ENCODE measurements at places on chromosomes 7 and 10.

- DNase-seq = no peak
Observed at GRCh38 chr7:151883857-151884256, 6.9 kb upstream of the PRKAG2 start.

GRCh38 chr7:98418271-98418635 is 17.4 kb upstream of the BAIAP2L1 start:
- no peak for DNase-seq

GRCh38 chr7:47528471-47528870 is 53.4 kb downstream of the TNS3 start:
- DNase-seq = no peak

DNA sequence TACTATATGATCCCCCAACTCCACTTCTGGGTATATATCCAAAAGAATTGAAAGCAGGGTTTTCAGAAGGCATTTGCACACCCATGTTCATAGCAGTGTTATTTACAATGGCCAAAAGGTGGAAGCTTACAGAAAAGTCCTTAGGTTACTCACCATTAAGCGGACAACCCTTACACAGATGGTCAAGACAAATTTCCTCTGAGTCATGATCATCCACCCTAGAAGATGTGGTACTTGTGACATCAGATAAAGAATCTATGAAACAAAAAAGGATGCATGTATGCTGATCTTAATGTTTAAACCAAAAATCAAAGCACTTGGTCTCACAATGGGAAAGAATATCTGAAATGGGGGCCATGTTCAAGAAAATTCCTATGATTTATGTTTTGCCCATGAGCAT is 31.1 kb downstream of the ZC3HAV1 start:
- no peak for DNase-seq

DNA sequence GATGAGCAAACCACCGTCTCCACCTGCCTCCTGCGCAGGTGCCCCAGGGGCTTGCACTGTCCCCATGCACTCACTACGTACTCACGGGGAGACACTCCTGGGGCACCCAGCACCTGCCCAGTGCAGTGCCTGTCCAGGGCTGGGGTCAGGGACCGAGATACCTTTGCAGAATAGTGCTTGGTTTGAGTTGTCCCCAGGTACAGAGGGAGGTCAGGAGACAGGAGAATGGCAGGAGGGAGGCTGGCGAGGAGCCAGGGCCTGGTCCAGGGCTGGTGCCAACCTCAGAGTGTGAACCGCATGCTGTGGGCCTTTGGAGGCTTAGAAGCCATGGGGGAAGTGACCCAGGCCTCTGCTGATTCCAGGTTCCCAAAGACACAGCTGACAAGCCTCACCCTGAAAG is 110.1 kb upstream of the GPR26 start:
- DNase-seq = no peak

- DNase-seq = no peak
Observed at GRCh38 chr10:132104471-132105301, 38.9 kb downstream of the JAKMIP3 start.

GRCh38 chr10:14454629-14455028 is 123.9 kb upstream of the FRMD4A start:
- DNase-seq = no peak

DNA sequence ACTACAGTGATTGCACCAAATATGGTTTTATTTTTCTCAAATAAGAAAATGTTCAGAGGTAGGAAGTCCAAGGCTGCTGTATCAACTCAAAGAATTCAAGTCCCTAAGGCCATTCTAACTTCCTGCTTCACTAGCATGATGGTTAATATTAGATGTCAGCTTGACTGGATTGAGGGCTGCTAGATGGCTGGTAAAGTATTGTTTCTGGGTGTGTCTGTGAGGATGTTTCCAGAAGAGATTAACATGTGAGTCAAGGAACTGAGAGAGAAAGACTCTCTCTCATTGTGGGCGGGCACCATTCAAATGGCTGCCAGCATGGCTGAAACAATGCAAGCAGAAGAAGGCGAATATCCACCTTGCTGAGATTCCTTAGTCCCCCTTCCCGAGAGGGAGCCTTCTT is 77.4 kb upstream of the NRBF2 start:
- DNase-seq = no peak

GRCh38 chr7:1020849-1021251 is 23.5 kb upstream of the GPR146 start:
- DNase-seq = no peak

DNA sequence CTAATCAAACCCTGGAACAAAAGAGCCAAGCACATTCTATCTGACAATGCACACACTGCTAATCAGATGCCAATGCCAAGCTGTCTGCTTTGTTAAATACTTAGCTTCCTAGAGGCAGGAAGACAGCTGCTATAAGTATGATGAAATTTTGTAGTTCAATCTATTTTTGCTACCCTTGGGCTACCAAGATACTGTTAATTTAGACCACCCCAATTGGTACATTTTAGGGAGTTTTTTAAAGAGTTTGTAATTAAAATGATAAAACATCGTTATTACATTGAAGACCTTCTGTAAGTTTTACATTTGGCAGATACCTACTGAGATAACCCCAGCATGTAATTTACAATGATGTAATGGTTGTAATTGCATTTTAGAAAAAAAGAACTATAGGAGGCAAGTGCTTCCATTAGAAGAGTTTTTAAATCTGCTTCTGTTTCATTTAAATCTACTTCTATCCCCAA is 268.5 kb downstream of the ADK start:
- DNase-seq = no peak

GRCh38 chr10:104449391-104449790 is 95.8 kb downstream of the CFAP58 start:
- no peak for DNase-seq

DNA sequence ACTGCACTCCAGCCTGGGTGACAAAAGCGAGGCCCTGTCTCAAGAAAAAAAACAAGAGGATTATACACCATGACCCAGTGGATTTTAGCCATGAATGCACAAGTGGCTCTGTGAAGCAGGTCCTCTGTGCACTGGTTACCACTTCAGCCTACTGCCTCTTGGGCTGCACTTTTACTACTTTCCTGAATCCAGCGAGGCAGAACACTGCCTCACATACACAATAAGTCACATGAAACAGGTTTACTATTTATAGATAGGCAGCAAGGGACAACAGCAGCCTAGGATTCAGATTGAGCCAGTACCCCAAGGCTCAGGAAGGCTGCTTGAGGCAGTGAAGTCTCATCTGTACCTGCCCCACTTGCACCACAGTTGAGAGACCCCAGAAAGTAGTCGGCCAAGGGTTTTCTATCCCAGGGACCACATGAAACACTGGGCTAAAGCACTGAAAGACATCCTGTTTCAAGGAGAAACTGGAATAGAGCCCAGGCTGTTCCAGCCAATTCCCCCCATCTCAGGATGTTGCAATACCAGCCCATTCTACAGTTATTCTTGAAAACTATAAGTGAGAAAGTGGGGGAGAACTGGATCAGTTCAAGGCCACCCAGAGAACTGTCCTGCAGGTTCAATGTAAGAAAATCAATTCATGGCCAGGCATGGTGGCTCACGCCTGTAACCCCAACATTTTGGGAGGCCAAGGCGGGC is 10.3 kb upstream of the OGDH start:
- DNase-seq = no peak

DNA sequence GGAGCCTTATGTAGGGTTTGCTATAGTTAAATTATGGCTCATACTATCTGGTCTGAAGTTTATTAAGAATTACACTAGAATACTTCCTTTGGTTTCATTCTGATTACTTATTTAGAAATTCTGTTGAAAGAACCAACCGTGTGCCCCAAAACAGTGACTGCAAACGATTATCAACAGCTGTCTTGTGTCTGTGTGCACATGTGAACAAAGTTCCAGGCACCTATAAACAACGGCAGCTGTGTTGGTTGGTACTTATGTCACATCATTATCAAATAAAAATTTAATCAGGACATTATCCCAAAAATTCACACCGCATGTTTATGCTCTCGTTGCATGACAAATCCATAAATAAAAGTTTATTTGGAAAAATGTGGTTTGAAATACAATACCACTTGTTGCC is 80.6 kb downstream of the USP6NL start:
- no peak for DNase-seq

DNA sequence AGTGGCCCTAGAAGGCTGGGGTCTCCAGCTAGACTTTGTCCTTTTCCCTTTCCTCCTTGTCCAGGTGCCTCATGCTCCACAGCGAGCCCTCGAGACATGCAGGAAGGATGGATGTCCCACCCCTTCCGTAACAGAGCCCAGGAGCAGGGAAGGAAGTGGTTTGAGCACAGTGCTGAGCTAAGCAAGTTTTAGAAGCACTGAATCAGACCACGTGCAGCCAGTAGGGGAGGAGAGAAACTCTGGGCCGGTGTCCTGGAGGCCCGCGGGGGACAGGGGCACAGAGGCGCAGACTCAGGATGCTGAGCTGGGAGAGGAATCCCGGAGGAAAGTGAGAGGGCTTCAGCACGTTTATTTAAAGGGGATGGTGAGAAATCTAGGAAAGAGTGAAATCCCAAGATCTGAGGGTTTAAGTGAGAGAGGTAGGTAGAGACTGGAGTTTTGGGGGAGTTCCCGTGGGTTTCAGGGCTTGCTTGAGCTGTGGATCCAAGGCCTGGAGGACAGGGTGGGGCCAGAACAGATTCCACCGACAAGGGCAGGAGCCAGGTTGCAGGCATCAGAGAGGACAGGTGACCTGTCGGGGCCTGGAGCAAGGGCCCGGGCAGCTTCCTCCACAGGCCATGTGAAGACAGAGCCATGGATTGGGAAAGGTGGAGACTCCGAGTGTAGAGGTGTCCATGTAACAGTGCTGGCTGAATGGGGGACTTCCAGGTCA is 4.4 kb upstream of the IRF5 start:
- DNase-seq = no peak

- DNase-seq = no peak
Observed at GRCh38 chr7:80273327-80273726, 138.7 kb downstream of the GNAI1 start.

- DNase-seq = no peak
Observed at GRCh38 chr10:59854571-59854970, 51.8 kb downstream of the CCDC6 start.

DNA sequence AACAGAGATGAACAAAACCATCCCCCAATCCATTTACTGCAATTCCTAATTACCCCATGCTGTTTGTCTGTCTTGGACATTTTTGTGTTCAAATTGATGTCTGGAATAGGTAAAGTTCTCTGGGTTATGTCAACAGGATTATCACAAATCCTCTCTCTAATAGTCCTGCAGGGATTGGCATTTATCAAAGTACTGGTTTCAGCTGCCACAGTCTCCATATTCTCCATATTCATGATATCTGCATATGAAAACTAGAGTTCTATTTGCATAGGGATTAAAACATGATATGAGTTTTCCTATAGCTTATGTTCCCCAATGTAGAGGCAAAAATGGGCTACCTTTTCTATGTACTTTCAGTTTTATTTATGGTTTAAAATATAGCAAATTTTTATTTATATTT is 355.8 kb downstream of the ADRA2A start:
- no peak for DNase-seq

GRCh38 chr7:96188591-96188991 is 133.3 kb downstream of the SLC25A13 start:
- DNase-seq = no peak

GRCh38 chr7:121026159-121026558 is 37.6 kb downstream of the CPED1 start:
- DNase-seq = no peak

DNA sequence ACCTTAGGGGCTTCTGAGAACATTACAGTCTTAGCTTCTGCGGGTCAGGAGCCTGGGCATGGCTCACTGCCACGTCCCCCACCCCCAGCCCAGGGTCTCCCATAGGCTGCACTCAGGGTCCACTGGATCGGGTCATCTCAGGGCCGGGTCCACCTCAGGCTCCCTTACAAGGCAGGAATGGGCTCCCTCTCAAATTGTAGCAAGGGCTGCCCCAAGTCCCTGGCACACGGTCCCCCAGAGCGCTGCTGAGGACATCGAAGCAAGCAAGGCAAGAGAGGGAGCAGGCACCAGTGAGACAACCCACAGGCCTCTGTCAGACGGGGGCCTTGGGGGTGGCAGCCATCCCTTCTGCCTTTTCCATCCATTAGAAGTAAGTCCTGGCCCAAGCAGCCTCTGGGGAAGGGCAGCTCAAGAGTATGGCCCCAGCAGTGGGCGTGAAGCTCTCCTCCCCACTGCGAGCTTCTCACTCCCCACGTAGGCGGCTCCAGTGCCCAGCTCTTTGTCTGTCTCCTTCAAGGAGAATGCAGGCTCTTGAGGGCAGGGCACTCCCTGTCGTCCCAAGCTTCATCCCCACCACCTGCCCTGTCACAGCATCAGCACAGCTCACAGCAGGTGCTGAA is 18.0 kb upstream of the RET start:
- no peak for DNase-seq

GRCh38 chr7:145431834-145432233 is 596.0 kb upstream of the TPK1 start:
- no peak for DNase-seq

GRCh38 chr10:1809139-1809741 is 71.9 kb upstream of the ADARB2 start:
- DNase-seq = no peak

DNA sequence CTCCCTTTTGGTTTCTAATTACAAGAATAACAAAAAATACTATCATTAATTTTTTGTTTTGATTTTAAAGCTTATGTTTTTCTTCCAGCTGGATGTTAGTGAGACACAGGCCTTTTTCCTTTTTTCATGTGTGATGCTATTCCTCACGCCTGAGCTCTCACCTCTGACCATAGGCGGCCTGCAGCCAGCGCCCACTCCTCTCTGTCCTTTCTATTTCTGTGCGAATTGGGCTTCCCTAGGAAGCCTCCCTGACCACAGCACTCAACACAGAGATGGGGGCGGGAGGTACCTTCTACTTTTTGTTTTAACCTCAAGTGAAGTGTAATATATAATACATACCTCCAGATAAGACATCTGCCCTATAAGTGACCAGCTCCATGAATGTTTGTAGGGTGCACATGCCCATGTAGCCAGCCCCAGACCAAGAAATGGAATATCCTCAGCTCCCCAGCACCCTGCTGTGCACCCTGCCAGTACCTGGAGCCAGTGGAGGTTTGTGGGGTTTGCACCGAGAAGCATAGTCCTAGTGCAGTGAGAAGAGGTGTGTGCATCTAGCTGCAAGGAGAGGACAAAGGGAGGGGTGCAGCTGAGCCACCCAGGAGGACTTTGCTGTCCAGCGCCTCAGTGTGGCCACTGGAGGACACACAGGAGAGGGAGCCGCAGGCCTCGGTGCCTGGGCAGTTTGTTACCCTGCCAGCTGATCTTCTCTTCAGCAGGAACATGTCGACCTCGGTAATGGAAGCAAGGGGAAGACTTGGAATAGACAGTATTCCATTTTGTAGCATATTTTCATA is 38.5 kb downstream of the BNIP3 start:
- DNase-seq = no peak

DNA sequence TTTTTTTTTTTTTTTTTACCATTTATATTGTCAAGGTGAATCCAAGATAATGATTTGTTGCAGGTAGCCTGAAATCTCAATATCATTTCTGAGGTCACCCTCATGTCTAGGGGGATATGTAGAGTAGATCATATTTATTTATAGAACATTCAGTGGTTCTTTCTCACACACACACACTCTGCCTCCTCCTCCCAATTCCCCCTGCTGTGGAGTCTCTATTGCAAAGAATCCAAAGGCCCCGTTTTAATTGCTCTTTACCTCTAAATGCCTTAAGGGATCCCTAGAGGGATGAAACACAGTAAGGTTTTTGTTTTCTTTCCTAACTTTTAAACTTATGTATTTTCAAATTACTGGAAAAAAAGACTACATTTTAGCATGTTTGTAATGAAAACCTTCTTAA is 170.0 kb downstream of the PRKG1 start:
- DNase-seq = no peak
